Stimulated activated CD4-positive, alpha-beta T cell treated with anti-CD3 and anti-CD28 coated beads, Interleukin-4, amount 100 ng/mL, for 4 hours (primary cell): ENCODE measurements at places on chromosomes 4 and X.
A peak's percentile ranks its signal among the peaks of the same experiment; 100 is the strongest.

DNA sequence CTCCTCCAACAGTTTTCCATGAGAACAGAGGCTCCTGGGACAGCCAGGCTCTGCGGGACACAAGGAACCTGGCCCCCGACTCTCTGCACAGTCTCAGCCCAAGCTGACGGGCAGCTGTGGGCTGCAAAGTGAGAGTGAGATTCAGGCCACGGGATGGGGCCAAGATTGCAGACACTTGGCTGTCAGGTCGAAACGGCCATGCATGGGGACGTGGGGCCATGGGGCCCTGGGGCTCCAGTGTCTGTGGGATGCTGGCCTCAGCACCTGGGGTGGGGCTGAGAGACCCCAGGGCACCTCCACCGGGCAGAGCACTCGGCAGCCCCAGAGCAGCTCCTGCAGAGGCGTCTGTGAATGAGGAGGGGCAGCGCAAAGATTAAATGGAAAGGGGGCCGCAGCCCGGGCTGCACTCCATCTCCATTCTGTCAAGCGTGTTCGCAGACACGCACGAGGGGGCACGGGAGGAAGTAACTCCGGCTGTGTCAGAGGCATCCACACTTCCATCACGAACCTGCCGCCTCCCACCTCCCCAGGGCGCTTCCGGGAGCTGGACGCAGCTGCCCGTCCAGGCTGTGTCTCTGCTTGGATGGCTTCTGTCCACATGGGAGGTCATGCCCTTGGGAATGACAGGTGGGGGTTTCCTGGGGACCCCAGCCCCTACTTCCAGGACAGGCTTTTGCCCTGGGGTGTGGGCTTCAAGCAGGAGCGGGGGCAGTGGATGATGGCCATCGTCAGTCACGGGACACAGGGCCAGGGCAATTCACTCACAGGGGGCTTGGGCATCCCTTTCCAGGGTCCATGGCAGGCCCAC, 82.8 kb upstream of the NKX1-1 start:
- no peak for DNase-seq

DNA sequence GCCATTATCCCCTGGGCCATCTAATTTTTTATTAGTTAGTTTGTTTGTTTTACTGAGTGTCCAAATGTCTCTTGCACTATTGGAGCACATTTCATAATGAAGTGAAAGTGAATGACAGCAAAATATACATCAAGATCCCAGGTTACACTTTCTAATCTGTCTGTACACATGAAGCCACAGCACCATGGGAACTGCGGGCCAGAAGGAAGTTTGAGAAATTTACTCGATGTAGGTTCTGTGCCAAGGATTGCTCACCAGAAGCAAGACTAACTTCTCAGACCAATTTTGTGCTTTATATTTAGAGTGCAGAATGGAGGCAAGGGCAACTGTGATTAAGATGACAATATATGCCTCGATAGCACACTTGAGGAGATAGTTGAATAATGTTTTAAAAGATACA, 258.0 kb downstream of the COL25A1 start:
- no peak for DNase-seq

GRCh38 chr4:163161536-163162205, 5.0 kb downstream of the NAF1 start:
- DNase-seq = peak; percentile 62

- peak; percentile 81 for DNase-seq
These were observed 46.4 kb downstream of the ASMT start for GRCh38 chrX:1661048-1661921.

DNA sequence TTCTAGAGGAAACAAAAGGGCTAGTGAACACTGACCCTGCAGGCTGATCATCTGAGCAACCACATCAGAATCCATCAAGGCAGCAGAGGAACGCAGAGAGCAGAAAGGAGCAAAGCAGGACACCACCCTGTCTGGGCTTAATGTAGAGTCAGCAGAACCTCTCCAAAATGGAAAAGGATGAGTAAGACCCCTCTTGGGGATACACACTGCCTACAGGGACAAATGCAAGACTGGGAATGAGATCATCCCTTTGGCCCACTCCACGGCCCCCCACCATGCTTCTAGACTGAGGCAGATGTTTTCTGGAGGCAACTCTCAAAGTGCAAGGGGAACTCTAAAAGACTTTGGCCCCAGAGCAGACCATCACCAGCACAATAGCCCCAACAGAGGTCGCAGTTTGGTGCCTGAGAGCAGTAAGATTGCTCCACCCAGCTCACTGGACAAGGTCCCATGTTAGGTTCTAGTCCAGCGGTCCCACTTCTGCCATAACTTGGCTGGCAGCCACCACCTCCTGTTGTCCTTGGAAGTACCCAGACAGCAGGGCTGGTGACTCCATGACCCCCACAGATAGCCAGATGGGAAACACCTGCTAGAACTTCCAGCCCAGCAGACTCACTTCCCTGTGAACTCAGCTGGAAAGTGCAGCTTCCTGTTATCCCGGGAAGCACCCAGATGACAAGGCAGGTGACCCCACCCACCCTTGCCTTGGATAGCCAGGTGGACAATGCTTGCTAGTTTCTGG, 372.7 kb downstream of the INPP4B start:
- DNase-seq = no peak

GRCh38 chrX:86023811-86024210, 23.5 kb downstream of the CHM start:
- DNase-seq = no peak

DNA sequence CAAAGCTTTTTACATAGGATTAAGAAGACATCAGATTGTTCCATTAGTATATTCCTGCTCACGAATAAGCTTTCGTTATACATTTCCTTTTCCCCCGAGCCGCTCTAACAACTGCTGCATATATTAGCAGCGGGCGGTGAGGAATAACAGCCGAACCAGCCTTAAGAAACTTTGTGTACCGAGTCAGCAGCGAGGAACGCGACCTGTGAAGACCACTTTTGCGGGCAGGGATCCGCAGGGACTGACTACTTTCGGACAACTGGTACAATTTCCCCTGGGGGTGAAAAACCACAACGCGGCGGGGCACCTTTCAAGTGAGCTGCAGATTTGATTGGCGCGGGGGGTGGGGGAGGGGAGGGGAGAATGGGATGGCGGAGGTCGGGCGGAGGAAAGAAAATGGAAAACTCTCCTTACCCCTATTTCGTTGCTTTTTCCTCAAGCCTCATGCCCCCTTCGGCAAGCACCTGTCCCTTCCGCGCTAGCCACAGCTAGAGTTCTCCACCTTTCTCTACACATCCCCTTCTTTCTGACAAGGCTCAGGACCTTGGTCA, 5.9 kb upstream of the PITX2 start:
- no peak for DNase-seq

DNA sequence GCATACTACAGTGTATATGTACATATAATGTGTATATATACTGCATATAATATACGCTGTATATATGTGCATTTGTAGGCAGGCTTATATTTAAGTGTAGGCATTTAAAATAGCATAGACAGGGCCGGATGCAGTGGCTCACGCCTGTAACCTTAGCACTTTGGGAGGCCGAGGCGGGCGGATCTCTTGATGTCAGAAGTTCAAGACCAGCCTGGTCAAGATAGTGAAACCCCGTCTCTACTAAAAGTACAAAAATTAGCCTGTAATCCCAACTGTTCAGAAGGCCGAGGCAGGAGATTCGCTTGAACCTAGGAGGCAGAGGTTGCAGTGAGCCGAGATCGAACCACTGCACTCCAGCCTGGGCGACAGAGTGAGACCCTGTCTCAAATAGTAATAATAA, 78.4 kb downstream of the JAKMIP1 start:
- DNase-seq = no peak

- no peak for DNase-seq
These were observed 1.8 kb downstream of the NLGN4X start for GRCh38 chrX:6226596-6227452.

- DNase-seq = no peak
These were observed 44.0 kb downstream of the MGST2 start for GRCh38 chr4:139709660-139710059.

DNA sequence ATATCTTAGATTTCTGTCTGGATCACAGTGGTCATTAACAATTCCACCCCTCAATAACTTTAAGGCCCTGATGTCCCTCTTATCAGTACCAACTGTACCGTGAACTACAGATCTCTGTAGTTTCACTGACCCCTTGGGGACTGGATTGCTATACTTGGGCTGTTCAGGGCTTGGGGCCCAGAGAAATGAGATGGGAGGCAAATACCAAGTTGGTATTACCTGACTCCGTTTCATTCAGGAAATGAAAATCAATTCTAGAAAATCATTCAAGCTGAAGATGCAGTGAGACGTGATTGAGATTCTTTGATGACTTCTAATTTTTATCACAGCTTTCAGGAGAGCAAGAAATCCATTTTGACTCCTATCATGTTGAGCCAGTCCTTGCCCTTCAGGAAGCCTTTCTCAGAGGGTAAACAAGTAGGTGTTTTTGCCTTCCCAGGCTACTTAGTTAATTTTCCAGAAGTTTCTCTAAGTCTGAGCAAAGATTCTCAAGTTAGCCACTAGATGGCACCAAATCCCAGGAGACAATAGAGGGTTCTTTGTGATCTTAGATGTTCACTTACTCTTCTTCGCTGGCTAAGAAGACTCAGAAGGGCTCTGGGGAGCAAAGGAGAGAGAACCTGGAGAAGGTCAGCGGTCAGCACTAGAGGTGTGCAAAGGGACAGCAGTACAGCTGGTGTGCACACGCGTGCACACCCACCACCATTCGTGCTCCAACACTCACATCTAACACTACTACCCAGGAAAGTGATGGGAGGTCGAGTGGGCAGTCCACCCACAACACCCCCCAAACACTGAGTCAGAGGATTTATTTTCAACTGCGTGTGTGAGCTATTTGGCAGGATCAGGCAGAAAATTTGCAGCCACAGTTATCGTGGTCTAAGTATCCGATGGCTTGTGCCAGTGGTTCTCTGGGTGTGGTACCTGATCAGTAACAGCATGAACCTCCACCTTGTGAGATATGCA, 7.4 kb downstream of the HNRNPH2 start:
- DNase-seq = no peak

- no peak for DNase-seq
These were observed 148.1 kb upstream of the GATB start for GRCh38 chr4:151908734-151909497.

GRCh38 chrX:112967341-112967740, 126.7 kb upstream of the AMOT start:
- no peak for DNase-seq
